ENCODE measurements at places on chromosomes 1 and 21.
A peak's percentile ranks its signal among the peaks of the same experiment; 100 is the strongest.

DNA sequence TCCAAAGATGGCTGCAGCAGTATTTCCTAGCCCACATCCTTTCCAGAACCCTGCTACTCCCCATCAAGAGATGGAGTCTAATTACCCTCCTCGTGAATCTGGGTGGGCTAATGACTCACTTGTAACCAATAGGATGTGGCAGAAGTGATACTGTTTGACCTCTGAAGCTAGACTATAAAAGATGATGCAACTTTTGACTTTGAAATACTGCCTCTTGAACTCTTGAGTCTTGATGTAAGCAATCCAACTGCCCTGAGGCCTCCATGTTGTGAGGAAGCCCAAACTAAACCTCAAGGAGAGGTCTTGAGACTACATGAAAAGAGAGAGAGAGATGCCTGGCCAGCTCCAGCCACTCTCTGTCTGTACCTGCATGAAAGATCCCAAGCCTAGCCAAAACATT is 29.5 kb downstream of the LMO4 start:
- DNase-seq = no peak

- no peak for DNase-seq
Observed at GRCh38 chr1:79005945-79006344, 585 bp downstream of the ADGRL4 start.

DNA sequence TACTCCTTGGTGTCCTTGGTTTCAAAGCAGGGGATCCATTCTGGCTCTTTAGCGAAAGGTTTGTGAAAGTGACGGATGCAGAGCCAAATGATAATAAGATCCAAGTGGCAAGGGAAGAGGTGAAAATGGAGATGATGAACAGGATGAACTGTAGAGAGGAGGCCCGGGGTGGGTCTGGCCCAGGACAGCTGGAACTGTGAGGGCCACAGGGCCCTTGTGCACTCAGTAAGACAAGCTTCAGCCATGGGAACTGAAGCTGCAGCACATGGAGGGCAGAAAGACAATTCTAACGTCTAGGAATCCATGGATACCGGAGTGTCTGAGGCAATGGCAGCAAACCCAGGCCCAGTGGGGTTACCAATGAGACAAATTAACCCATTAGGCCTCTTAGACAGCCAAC is 4.8 kb downstream of the KCNA2 start:
- DNase-seq = no peak

GRCh38 chr1:68120136-68120791 is 69.8 kb upstream of the DIRAS3 start:
- DNase-seq = no peak

GRCh38 chr21:33205476-33205875 is 24.3 kb upstream of the IFNAR2 start:
- DNase-seq = no peak

DNA sequence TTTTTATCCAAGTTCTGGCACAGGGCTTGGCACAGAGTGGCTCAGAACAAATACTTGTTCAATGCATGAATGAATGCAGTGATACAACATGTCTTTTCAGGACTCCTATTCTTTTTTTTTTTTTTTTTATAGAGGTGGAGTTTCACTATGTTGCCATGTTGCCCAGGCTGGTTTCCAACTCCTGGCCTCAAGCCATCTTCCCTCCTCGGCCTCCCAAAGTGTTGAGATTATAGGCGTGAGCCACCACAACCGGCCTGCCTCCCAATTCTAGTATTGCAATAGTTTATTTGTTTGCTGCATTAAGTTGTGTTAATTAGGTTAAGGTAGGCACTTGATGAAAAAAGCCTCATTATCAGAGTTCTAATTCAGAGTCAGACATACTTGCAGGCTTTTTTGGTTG is 17.9 kb downstream of the UBE4B start:
- DNase-seq = no peak

DNA sequence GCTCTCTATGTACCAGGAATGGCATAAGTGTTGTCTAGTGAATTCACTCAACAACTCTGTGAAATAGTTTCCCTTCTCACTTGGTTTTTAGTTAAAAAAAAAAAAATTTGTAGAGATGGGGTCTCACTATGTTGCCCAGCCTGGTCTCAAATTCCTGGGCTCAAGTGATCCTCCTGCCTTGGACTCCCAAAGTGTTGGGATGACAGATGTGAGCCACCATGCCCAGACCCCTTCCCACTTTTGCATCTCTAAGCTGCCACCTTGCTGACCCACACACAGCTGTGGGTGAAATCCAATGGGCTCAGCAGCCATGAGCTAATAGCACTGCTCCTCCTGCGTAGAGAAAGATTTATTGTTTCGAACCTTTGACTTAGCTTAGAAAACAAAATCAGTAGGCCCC is 33.5 kb downstream of the NEK2 start:
- DNase-seq = no peak

DNA sequence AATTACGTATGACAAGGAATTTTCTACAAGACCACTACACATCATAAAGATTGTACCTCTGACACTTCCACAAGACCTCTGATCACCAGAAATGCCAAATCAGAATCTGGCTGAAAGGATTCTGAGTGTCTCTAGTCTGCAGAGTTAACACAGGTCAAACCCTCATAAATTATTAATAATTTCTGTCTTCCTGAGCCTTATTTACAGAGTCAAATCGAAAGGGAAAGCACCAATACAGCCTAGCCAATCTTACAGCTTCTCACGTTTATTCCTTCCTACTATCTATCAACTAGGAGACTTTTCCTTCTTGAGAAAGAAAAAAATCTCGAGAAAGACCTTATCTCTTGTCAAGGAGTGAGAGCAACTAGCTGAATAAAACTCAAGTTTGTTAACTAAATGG is 2151.6 kb downstream of the MRPL39 start:
- DNase-seq = no peak

DNA sequence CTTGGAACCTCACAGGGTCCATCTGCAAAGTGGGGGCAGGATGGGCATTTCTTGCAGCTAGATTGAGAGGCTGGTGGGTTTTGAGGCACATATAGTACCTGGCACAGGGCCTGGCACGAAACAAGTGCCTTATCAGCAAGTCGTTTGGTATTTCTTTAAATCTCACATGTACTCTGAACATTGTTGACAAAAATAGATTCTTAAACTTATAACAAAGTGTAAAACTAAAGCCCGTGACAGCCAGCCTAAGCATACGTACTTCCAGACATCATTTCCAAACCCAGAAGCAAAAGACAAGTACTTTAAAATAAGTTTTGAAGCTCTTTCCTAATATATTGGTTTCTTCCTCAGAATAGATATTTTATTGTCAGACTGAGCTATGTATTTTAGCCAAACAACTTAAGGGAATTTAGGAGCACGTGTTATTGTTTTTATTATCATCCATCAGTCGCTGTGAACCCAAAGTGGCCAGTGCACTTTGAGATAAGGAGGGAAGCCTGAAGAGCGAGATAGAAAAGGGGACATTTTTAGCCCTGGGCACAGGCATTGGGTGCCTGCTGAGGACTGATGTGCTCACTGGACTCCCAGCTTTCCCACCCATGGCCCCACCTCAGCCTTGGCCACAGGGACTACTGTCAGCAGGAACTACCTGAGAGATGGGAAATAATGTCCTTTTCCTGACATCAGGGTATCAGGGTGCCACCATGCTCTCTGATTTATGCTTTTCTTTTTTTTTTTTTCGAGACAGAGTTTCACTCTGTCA is 3.0 kb downstream of the FBLIM1 start:
- DNase-seq = no peak

- no peak for DNase-seq
Observed at GRCh38 chr1:65323246-65323645, 13.9 kb downstream of the DNAJC6 start.

- DNase-seq = no peak
Observed at GRCh38 chr21:45930231-45930760, 51.3 kb upstream of the COL6A1 start.

DNA sequence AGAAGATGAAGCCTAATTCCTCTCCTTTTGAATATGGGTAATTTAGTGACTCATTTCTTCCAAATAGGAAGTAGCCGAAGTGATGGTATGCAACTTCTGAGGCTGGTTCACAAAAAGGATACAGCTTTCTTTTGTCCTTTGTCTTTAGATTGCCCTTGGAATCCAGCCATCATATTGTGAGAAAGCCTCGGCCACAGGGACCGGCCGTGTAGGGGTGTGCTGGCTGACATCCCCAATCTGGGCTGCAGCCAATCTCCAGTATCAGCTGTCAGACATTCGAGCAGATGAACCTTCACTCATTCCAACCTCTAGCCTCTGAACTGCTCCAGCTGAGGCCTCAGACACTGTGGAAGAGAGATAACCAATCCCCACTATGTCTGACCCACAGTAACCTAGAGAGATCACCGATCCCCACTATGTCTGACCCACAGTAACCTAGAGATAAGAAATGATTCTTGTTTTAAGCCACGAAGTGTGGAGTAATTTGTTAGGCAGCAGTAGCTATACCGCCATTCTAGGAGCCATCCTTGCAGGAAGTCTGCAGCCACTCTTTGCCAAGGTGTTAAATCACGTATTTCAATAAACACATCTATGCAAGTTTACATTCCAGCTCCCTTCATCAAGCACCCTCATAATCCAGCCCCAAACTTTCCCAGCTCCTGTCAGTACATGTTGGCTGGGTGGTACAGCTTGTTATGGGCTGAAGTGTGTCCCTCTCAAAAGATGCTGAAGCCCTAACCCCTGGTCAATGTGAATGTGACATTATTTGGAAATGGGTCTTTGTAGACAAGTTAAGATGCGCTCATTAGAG is 2.9 kb upstream of the DIP2A start:
- no peak for DNase-seq

DNA sequence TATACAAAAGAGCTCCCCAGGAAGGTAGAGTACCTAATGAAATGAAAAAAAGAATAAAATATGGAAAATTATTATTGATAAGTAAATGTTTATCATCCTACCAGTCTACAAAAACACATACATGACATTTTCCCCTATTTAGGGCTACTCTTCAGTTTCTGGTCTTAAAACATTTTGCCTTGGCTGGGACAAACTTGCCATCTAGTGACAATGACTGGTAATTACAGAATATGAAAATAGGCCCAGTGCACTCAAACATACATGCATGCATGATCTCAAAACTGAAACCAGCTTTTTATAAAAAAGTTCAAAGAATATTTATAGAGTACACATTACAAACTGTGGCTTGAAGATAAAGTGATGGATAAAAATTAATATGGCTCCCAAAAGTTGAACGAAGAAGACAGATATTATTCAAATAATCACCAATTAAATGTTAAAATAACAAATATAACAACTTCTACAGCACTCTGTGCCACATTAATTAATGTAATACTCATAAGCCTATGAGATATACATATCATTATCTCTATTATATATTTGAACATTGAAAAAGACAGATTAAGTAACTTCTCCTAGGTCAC is 10.5 kb upstream of the RNPC3 start:
- no peak for DNase-seq

DNA sequence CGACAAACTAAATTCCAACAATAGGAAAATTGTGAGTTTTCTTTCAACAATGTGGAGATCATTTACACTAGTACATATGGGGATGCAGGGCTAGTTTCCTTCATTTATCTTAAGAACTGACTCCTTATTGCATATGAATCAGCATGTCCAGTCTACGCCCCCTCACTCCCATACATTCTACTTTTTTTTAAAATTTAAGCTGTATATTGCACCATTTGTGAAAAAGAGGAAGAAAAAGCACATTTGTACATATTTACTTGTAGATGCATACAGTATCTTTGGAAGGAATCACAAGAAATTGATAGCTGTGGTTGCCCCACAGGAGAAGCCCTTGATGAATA is 15.9 kb downstream of the VPS26C start:
- no peak for DNase-seq

- no peak for DNase-seq
Observed at GRCh38 chr1:192518700-192519099, 56.9 kb upstream of the RGS1 start.

- DNase-seq = no peak
Observed at GRCh38 chr1:88961647-88962275, 30.7 kb downstream of the KYAT3 start.

GRCh38 chr1:101188331-101188730 is 48.5 kb upstream of the S1PR1 start:
- DNase-seq = no peak

DNA sequence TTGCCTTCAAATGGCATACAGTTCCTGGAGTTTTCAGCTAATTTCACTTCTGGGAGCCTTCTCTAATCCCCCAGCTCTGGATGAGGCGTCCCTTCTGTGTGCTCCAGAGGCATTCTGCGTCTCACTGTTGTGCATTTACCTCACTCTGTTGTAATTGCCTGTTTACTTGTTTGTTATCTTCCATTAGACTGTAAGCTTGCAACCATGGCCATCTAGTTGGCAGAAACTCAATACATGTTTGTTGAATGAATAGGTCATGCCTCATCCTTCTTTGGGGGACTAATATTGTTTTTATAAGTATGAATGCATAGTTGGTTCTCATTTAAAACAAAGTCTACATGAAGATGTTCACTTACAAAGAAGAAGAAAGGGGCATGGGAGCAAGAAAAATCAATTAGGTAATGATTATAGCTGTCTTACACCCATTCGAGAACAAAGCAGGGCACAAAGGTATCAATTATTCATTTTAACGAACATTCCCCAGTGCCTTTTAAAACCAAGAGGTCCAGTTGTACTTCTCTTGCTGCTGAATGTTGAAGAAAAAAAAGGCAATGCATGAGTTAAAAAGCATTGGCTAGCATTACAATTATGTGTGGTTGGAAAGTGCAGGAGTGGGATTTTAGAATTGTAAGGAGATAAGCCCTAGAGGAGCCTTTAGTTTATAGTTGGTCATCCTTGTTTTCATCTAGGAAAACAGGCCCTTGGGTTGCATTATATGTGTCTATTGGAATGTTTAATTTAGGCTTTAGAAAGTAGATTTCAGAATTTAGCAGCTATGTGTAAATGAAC is 6.0 kb downstream of the RGL1 start:
- no peak for DNase-seq

DNA sequence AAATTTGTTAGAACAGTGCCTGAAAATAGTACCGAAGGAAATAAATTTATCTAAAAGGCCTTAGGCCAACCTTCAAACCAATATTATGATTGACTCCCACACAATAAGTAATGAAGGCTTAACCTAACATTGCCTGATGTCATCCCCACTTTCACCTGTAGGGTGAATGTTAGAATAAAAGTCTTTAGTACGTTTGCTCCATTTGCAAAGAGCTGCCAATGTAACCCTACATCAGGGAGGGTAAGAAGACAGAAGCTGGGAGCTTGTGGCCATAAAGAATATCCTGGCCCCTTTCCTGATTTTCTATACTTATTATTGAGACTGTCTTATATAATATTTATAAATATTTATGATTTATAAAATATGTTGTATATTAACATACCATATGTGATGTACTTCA is 661.8 kb upstream of the CXADR start:
- no peak for DNase-seq

- DNase-seq = no peak
Observed at GRCh38 chr1:225942574-225942973, 1.6 kb upstream of the LEFTY2 start.

DNA sequence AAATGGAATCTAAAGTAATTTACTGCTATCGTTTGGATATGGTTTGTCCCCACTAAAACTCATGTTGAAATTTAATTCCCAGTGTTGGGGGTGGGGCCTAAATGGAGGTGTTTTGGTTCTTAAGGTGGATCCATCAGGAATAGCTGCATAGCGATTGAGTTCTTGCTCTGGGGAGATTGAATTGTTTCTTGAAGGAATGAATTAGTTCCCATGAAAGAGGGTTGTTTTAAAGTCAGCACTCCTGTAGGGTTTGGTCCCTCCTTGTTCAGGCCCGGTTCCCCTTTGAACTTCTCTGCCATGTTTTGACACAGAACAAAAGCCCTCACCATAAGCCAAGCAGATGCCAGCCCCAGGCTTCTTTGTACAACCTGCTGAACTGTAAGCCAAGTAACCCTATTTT is 170.9 kb downstream of the COL11A1 start:
- DNase-seq = no peak

GRCh38 chr1:62435231-62436038 is 1.4 kb upstream of the USP1 start:
- peak; percentile 64 for DNase-seq
